Stimulated activated CD8-positive, alpha-beta memory T cell treated with anti-CD3 and anti-CD28 coated beads, Interleukin-7, amount 100 ng/mL, for 1 hour (primary cell): ENCODE measurements at places on chromosomes 1 and 21.

- no peak for DNase-seq
These were observed 32.3 kb upstream of the ETS2 start for GRCh38 chr21:38773099-38774061.

GRCh38 chr1:193104502-193104906 lies 710 bp downstream of the GLRX2 start:
- DNase-seq = no peak

DNA sequence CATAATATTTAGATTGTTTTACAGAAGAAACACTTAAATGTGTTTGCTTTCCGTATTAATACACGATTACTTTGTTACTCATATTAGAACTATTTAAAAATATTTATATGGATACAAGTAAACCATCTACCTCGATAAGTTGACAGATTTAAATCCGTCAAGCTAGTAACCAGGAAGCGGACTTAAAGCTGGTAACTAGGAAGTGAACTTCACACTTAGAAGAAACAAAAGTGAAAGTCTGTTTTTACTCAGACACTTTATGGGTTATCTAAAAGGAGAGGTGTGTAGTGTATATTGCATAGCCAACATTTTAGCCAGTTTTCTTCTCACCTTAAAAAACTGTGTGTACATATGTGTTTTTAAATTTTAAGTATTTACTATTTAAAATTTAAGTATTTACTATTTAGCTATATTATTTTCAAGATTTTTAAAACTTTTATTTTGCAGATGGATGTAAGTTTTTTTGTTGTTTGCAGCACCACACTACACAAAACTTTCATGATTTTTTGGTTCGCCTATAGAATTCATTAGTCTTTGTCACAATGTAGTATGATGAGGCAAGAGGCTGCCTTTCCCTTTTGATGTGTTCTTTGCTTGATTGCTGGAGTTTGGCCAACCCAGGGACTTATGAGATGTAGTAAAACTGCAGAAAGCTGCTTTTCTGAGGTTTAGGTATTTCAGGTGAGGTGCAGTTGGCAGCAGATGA lies 2.7 kb downstream of the USP25 start:
- no peak for DNase-seq

- no peak for DNase-seq
These were observed 85.1 kb downstream of the VAV3 start for GRCh38 chr1:107879927-107880326.

GRCh38 chr21:46159841-46160656 lies 4.7 kb upstream of the FTCD start:
- DNase-seq = no peak

GRCh38 chr1:208176649-208177048 lies 67.5 kb downstream of the PLXNA2 start:
- no peak for DNase-seq
